ENCODE measurements at places on chromosomes 4 and X.
A peak's percentile ranks its signal among the peaks of the same experiment; 100 is the strongest.

GRCh38 chr4:73309211-73309610, 50.6 kb upstream of the ANKRD17 start:
- no peak for DNase-seq

DNA sequence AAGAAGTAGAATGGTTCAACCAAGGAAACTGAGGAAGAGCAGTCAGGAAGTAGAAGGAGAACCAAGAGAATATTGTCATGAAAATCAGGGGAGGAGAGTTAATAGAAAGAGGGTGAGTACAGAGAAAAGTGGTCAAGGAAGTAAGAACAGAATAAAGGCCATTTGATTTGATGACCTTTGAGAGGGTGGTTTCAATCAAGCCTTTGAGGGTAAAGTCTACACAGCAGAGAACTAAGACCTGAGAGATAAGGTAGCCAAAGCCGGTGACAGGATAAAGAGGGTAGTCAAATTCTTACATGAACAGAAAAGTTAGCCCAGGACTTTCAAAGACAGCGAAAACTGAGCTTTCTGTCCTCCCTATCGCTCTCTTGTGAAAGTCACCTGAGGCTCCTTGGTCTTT, 34.6 kb upstream of the FGF16 start:
- DNase-seq: no peak

DNA sequence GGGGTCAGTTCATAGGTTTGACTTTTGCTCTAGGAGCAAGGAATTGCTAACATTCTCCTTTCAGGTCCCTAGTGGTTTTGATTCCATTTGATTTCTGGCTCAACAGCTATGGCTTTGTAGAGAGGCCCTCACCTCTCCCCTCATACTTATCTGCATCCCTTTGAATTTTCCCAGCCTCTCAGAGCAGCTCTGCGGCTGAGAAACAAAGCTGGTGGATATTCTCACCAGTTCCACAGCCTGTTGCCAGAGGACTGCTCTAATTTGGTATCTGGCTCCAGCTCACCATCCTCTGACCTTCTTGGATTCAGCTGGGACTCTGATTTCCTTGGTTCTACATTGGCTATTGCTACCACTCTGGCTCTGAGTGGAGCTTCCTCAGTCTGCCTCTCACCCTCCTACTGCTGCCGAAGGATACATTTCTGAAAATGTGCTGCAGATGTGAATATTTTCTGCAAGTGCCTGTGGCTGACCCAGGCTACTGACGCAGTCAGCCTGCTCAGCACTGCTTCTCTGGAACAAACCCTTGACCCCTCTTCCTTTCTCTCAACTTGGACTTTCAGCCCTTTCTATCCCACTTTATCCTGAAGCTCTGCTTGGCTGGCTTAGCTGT, 110.9 kb upstream of the ENPEP start:
- no peak for DNase-seq

GRCh38 chrX:69020316-69020715, 144.9 kb downstream of the PJA1 start:
- DNase-seq: no peak

- no peak for DNase-seq
Measured at GRCh38 chr4:121182296-121182695, 18.2 kb upstream of the TNIP3 start.

- DNase-seq: no peak
Measured at GRCh38 chrX:149205081-149205480, 300.0 kb downstream of the IDS start.

- DNase-seq: no peak
Measured at GRCh38 chrX:10739426-10739825, 119.0 kb upstream of the MID1 start.

DNA sequence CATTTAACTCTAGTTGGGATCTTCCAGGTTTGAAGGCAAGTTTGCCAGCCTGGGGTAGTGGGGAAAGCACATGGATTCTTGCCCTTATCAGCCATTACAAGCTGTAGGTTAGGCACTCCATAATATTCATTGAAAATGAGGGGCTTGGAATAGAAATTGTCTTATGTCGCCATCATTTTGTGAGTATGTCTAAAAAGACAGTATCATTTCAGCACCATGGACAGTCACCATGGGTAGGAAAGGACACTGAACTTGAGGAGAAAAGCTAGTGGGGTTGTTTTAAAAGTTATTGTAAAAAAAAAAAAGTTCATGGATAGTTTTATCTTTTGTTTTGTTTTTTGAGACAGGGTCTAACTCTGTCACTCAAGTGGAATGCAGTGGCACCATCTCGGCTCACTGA, 356.1 kb downstream of the HNRNPD start:
- DNase-seq: peak; percentile 61

DNA sequence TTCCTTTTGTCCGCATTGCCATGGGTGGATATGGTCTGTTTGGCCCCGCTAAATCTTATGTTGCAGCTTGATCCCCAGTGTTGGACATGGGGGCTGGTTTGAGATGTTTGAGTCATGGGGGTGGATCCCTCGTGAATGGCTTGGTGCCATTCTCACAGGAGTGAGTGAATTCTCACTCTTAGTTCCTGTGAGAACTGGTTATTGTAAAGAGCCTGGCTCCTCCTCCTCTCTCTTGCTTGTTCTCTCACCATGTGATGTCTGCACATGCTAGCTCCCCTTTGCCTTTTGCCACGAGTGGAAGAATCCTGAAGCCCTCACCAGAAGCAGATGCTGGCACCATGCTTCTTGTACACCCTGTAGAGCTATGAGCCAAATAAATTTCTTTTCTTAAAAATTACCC, 22.6 kb upstream of the STBD1 start:
- DNase-seq: no peak

GRCh38 chr4:79225360-79225759, 100.5 kb downstream of the NAA11 start:
- DNase-seq: no peak

DNA sequence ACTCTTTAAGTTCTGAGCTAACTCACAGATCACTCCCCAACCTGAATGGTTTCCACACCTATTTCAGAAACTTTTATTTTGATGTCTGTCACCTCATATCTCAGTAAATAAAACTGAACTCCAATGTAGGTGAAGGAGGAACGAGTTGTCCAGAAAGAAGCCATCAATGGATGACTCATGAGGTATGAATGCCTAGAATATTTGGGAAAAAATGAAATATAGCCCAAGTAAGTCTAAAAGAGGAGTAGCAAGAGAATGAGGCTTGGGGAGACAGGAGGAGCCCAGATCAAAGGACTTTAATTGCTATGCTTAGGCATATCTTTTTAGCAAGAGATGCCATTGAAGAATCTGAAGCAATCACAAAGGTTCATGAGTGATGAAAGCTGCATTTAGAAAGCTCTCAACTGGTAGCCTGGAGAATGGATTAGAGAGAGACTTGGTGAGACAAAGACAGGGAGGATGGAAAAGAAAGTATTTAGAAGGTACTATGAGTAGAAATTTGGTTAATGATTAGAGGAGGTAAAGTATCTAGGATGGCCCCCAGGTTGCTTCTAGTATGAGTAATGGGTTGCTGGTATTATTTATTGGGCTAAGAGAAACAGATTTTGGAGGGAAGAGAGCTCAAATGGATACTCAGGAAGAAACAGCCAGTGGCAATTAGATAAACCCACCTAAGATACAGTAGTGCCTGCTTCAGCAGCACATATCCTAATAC, 39.4 kb downstream of the NOCT start:
- no peak for DNase-seq

DNA sequence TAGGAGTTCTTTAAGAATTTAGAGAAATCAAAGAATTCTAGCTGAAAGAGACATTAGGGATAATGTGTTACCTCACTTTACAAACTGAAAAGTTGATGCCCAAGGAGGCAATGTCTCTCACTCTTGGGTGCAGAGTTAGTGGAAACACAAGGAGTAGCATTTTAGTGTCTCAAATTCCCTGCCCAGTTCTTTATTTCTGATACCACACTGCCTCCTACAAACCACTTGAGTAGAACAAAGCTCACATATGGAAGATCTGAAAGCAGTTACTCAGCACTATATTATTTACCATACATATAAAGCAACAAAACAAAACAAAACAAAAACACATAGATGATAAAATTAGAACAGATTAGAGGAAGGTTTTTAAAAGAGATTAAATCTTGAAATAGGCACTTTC, 124.2 kb downstream of the REELD1 start:
- no peak for DNase-seq

DNA sequence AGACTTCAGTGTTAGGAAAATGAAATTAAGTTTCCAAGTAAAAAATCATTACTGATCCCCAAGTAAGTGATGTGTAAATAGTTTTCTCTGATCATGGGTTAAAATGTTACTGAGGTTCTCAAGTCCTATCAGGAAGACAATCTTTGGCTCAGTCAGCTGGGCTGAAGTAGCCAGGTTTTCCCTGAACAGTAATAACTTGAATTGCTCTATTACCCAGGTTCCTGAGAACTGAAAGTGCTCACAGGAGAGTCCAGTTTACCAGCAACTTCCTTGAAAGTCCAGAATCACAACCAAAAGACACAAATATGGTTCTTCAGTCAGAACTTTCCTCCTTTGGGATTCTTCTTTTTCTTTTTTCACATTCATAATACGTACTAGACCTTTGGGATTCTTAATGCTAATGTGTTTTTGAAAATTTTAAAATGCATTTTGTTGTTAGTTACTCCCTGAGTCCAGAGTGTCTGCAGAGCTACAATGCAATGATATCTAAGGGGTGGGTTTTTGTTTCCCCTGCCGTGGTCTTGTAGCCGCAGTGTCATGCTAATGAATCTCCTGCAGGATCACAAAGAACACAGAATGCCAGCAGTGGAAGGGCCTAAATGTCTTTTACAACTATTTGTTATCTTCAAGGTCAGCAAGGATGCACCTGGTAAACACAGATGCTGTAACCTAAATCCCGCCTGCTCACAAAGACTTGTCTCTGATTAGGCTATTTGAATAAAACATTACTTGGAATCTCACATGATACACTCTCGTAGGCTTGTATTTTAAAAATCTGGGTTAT, 439.8 kb upstream of the NR3C2 start:
- DNase-seq: peak; percentile 62

DNA sequence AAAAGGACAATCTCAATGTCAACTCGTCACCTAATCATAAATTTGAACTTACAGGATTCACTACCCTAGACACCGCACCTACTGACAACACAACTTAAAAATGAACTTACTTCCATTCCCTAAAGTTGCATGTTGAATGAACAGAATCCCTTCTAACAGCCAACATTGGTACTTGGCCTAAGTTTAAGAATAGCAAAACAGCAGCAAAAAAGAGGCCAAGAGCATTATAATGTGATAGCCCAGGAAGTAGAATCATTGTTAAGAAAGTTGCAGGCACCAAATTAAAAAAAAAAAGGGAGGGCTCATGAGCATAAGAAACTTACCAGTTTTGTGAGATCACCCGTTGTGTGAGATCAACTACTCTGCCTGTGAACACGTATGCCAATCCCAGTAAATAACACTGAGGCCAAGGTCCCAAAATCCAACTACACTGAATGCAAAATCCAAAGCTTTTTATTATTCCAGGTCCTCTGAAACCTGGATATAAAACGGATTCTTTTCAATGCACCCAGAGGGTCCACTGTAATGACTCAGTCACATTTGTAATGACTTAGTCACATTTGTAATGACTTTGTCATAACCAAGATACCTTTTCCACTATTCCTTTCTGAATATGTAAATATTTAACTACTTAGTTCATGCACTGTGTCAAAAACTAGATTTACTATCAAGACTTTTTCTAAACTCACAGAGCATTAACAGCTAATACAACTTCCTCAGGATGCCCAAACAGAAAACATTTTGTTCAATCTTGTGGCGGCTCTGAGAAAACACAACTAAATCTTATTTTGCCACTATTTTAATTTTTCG, 6.8 kb downstream of the HNRNPDL start:
- no peak for DNase-seq

DNA sequence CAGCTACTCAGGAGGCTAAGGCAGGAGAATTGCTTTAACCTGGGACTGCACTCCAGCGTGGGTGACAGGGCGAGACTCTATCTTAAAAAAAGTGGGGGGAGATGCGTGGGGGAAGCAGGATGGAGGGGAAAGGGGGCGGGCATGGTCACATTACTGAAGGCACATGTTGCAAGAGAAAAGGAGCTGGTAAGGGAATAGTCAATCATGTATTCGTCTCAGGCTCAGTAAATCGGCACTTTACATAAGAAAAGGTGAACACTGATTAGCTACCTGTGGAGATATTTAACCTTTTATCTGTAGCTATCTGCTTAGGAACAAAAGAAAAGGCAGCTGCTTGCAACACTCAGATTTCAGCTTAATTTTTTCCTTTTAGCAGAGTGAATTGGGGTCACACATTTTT, 132.5 kb downstream of the PLS3 start:
- no peak for DNase-seq

GRCh38 chrX:41339148-41339547, 5.2 kb downstream of the DDX3X start:
- no peak for DNase-seq

DNA sequence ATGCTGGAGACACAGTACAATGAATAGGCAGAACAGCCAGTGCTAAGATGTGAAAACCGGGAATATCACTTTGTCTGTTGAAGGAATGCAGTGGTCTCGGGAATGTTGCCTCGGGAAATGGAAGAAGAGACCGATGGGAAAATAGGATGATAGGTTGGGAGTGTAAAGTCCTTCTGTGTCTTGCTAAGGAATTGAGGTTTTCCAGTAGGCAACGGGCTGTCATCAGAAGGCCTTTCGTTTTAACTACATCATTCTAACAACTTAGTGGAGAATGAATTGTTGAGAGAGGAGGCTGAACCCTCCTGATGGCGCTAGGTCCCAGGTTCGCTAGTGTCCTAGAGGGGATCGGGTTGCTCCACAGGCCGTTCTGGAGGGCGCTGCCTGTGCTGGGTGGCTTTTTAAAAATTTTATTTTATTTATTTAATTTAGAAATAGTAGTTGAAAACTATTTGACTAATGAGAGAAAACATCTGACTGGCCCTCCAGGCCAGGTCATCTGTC, 730 bp downstream of the VBP1 start:
- DNase-seq: peak; percentile 3

DNA sequence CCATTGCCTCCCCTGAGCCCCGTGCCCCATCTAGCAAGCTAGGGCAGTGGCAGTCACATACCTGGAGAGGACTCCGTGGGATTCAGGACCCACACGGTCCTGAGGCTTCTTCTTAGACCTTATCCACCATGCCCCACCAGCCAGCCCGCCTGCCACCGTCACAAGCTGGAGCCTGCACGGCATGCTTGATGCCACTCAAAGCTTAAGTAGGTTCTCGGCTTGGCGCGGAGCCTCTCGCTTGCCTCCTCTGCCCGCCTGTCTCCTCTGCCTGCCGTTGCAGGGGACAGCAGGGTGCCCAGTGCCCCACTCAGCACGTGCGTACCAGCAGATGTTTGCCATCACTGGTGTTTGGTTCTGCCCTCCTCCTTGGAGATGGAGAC, 14.1 kb downstream of the PSAPL1 start:
- DNase-seq: no peak

GRCh38 chr4:15653420-15653819, 1.7 kb downstream of the FBXL5 start:
- no peak for DNase-seq

- no peak for DNase-seq
Measured at GRCh38 chr4:114561590-114561989, 37.0 kb upstream of the UGT8 start.
